ENCODE measurements at places on chromosomes 4 and X.

DNA sequence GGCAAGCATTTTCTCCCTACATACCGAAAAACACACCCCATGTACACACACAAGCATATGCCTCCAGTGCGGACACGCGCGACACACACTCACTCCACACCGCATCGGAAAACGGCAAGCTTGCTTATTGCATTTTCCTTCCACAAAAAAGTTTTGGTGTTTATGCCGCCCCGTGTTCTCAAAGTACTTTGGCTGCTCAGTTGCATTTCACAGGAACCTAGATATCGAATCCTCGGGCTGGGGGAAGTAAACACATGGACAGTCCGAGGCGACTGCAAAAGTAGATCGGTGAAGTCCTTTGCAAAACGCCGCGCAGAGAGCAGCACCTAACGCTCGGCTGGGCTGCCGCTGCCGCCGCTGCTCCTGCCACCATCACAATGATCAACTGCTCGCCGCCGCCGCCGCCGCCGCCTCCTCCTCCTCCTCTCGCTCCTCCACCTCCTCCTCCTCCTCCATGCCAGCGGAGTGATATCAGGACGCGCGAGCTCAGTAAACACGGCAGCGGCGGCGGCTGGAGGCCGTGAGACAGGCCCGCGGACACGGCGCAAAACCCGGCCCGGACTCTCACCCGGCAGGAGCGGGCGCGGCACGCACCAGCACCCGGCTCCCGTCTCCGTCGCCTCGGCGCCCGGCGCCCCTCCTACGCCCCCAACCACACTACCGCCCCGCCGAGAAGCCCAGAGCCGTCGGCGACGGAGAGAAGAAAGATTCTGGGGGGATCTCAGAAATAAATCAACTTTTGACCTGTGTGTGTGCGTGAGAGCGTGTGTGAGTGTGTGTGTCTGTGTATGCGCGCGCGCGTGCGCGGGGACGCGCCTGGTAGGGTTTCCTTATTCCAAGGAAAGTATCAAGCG lies at the start of gene MAML3:
MAML3 (minus strand) TSS at position 467 of the 854 bp plus-strand sequence. CDS start 857 bp downstream, outside the sequence.
- DNase-seq: peak; percentile 42

GRCh38 chr4:112128452-112128851 lies 16.8 kb upstream of the FAM241A start:
- no peak for DNase-seq

GRCh38 chrX:48560056-48560455 lies 14.2 kb upstream of the RBM3 start:
- DNase-seq: no peak

- DNase-seq: no peak
These were observed 101.5 kb downstream of the KDM6A start for GRCh38 chrX:44974451-44974850.

GRCh38 chr4:174461466-174462106 lies 60.7 kb downstream of the HPGD start:
- no peak for DNase-seq

GRCh38 chr4:11106759-11107158 lies 321.9 kb downstream of the HS3ST1 start:
- no peak for DNase-seq

GRCh38 chr4:24856586-24856985 lies 56.3 kb downstream of the CCDC149 start:
- no peak for DNase-seq

DNA sequence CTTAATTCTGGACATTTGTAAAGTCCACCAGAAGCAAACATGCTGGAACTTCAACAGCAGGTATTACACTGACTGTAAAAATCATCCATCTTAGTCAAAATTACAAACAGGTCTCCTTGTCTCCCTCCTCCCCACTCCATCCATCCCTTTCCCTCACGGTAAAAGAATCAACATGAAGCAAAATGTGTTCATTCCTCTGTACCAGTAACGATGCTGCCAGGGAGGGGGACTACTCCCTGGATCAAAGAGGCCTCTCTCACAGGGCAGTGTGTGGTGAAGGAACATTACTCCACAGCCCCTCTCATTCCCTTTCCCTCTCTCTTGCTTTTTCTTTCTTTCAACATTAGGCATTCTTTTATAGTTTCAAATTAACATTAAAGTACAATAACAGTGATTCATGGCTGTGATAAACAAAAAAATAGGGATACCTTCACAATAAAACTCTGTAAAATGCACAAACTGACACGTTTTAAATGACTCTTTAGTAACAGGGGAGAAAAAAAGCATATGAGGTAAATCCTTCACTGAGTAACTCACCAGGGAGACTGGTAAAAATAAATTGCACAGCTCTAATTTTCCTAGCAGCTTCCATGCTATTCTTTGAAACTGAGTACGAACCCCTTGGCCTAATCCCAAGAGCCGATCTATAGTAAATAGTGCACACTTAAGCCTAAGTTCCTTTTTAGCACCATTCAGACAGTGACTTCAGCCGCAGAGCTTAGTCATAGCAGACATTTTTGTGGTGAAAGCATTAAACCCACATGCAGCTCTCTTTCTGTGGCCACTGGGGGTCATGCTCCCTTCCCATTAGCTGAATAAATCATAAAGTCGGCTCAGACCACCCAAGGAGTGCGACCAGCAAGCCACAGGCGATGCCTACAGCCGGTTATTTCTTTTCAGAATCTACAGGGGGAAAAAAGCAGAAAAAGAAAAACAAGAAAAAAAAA lies 215.6 kb upstream of the GYPA start:
- no peak for DNase-seq

- no peak for DNase-seq
These were observed 52.8 kb downstream of the NPFFR2 start for GRCh38 chr4:72084587-72085011.

DNA sequence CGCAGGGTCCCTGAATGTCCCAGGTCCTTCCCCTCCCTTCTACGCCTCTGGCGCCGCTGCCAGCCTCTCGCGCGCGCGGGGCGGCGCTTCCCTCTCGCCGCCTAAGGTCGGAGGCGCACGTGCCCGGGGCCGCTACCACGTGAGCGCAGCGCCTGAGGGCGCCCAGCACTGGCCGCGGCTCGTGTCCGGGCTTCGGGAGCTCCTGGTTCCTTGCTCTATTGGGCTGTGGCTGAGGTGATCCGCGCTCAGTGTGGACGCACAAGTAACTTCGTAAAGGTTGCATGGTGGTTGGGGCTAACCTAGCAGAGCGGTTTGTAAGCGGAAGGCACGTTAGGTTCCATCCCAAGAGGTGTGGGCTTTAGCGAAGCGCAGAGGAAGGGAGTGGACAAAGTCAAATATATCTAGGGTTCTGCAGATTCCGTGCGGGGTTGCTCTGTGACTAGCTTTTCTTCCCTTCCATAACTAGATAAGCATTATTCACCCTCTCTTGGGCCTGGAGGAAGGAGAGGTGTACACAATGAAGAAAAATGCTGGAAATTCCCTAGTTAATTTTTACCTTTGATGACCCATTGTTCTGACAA lies 1.8 kb downstream of the TLL1 start:
- no peak for DNase-seq

DNA sequence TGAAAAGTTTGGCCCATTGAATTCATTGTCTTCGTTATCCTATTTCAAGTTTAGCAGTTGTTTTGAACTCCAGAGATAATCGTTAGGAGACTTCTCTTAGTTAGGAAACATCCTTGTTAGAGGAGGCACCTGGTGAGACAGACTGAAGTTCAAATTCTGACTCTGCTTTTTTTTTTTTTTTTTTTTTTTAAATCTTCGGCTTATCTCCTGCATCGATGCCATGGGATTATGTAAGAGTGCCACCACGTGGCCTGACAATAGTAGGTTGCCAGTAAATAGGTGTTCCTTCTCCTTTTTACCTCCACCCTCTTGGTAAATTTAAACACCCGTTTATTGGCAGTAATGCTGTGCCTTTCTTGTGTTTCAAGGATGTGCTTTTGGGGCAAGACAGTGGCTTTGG lies 149.3 kb downstream of the SOWAHB start:
- DNase-seq: no peak

DNA sequence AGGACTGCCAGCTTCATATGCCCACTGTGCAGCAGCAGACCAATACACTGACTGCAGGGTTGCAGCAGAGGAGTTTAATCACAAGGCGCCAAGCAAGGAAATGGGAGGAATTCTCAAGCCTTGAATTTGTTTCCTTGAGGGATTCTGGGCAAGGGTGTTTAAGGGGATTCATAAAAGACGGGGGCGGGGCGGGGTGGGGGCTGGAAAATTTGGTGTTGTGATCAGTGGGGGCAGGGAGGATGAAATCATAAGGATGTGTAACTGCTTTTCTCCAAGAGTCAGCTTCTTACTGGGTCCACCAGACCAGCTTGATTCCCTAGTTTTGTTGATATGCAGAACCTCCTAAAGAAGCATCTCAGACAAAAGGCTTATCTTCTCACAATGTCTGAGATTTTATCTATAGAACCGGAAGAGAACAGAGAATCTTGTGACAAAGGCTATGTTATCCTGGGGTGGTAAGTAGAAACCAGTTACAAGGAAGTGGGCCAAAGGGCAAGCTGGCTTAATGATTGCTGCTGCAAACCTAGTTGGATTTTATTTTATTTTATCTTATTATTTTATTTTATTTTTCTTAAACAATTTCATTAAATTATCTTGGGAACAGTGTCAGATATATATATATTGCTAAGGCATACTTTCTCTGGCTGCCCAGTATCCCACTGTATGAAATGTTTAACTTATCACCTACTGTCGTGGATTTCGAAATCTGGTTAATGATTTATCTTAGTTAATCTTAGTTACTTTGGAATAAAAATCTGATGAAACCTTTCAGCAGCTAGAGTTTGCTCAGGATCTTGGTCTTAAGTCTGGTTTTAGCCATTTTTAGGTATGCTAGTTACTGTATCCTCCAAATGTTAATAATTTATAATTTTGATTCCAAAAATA lies 276.4 kb downstream of the RPA4 start:
- no peak for DNase-seq

DNA sequence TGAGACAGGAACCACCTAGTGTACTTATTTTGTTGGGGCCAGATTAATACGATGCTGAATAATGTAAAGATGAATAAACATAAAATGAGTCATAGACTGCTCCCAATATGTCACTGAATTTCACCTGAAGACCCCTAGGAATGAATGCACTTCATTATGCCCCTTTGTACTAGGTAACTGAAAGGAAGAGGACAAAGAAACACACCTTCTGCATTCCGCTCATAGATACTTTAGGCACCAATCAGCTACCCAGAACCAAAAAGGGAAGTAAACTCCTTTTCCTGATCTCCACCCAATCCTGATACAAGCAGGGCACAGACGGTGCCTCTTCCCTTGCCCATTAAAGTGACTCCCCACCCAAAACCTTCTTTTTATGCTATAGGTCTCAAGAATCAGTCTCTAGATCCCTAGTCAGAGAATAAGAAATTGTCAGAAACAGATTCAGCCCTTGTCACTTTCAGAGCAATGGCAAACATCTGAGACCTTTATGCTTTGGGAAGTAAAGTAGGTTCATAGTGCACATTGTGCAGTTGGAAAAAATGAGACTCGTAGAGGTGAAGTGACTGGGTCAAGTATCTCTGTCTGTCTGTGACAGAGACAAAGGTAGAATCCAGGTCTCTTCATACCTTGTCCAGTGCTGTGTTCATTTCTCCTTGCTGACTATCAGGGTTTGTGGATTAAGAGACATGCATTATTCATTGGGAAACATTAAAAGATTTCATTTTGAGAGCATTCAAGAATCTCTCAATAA lies 2.3 kb downstream of the GPR174 start:
- DNase-seq: no peak

GRCh38 chrX:46722742-46723568 lies 36.0 kb downstream of the SLC9A7 start:
- DNase-seq: no peak

DNA sequence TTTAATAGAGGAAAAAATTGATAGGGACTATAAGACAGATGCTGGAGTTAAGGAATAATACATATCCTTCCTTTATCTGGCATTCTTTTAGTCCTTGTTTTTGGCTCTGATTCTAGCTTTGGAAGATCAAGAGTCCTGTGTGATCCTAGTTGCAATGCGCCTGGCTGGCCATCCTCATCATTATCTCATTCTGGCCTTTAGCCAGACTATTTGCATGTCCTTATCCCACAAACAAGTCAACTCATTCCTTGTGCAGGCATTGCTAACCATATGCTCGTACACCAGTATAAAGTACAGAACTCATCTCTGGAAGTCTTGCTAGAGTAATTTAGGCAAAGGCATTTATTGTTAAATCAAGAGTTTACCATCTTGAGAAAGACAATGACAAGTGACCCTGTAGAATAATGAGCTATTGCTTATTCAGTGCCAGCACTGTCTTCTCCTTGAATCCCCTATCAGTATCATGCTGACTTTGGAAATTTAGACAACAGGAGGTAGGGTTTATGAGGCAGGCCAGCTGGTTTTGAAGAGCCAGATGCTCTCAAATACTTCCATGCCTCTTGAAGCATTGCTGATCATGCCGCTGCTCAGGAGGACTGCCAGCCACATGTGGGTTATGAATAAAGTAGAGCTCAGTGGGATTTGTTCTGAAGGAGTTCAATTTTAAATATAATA lies 1730.3 kb upstream of the TENM3 start:
- no peak for DNase-seq

DNA sequence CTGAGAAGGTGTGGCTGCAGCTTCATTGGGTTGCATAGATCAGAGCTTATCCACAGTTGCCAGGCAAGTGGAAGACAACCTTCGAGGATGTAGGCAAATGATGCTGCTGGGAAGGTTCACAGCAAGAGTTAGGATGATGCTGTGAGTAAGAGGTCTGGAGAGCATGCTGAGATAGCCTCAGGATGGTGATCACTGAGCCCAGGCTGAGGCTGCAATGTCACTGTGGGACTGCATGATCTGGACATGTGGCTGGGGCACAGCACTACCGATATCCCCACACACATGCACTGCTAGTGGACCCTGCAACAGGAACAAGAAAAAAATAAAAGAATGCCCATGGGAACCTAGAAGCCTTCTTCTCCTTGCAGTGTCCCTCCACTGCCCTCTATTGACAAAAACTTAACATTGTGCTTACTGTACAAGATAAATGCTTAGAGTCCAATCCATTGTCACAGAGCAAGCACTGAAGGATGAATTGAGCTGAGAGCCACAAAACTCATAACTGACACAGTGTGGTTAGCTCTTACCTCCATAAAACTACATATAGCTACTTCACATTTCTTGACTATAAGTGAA lies 105.6 kb downstream of the CNKSR2 start:
- DNase-seq: no peak

DNA sequence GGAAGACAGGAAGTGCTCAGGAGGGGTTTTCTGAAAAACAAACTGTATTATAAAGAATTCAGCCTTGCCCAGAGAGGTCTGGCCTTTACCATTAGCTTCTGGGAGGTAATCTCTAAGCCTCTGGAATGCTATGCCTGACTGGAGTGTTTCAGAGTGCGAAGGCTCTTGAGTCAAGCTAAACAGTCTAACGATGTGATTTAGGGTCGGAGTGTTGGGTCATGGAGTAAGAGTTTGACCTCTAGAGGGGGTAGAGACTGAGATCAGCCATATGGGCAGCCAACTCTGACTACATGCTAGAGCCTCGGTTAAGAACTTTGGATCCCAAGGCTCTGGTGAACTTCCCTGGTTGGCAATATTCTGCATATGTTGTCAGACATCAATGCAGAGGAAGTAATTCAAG lies 15.0 kb downstream of the BOD1L1 start:
- DNase-seq: no peak

- DNase-seq: no peak
These were observed 44.9 kb downstream of the HAND2 start for GRCh38 chr4:173485164-173485563.
